Right ventricle myocardium superior (tissue), 1 donor: ENCODE measurements at places on chromosomes 16 and 17. TPM values are rescaled to one million over a fixed set of nuclear protein-coding genes. Genes with fewer than 3 reads are reported as not detected.

DNA sequence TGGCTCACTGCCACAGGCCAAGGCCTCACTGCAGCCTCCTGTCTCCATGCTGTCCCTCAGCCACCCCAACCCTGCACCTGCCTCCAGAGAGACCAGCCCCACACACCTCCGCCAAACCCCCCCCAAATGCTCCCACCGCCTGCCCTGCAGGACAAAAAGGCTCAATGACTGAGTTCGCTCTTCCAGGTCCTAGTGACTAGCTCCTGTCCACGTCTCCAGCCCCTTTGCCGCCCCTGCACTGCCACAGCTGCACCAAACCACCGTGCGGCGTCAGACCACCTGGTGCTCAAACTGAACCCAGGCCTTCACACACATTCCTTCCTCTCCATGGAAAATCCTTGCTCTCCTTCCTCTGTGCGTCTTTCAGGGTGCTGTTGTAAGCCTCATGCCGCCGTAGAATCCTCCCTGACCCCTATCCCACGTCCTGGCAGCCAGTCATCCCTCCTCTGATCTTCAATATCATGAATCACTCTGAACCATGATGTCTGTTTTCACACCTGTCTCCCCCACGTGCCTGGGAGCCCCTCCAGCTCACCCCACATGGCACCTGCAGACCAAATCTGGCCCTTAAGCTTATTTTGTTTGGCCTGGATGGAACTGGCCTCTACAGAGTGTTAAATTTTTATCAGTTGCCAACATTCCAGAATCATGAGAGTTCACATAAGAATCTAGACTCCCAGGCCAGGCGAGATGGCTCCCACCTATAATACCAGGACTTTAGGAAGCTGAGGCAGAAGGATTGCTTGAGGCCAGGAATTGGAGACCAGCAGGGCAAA, 4.3 kb upstream of the GSG1L start:
- no peak for DNase-seq

DNA sequence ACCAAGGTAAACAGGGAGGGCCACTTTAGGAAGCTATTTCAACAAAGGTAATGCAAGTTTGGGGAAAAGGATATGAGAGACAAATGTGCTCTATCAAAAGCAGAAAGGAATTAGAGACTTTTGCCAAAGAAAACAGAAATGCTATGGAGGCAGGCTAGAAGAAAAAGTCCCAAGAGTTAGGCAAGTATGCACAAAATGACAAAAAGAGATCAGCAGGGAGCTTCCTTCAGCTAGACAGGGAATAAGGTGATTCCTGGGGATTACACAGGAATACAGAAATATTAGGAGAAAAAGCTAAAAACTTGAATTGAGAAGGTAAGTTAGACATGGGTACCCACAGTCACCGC, 2.4 kb downstream of the FXR2 start:
- no peak for DNase-seq

DNA sequence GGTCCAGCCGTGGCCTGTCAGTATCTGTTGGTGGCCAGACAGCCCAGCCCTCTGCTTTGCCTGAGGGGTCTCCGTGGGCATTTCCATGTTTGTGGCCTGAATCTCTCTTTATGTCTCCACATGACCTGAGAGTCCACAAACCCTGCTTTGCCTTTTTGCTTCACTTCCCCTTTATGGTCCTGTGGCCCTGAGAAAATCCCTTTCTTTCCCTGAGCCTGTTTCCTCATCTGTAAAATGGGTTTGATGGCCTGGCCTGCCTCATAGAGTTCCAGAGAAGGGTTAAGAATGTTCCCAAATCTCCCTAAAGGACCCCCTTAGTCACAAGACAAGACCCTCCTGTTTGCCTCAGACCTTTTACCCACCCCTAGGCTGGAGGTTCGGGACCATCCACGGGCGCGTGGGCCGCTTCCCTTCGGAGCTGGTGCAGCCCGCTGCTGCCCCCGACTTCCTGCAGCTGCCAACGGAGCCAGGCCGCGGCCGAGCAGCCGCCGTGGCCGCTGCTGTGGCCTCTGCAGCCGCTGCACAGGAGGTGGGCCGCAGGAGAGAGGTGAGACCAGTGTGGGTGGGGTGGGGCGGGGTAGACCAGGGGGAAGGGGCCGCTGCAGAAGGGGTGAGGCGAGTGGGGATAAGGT, 26.2 kb upstream of the ALKBH5 start:
- DNase-seq, result no peak

DNA sequence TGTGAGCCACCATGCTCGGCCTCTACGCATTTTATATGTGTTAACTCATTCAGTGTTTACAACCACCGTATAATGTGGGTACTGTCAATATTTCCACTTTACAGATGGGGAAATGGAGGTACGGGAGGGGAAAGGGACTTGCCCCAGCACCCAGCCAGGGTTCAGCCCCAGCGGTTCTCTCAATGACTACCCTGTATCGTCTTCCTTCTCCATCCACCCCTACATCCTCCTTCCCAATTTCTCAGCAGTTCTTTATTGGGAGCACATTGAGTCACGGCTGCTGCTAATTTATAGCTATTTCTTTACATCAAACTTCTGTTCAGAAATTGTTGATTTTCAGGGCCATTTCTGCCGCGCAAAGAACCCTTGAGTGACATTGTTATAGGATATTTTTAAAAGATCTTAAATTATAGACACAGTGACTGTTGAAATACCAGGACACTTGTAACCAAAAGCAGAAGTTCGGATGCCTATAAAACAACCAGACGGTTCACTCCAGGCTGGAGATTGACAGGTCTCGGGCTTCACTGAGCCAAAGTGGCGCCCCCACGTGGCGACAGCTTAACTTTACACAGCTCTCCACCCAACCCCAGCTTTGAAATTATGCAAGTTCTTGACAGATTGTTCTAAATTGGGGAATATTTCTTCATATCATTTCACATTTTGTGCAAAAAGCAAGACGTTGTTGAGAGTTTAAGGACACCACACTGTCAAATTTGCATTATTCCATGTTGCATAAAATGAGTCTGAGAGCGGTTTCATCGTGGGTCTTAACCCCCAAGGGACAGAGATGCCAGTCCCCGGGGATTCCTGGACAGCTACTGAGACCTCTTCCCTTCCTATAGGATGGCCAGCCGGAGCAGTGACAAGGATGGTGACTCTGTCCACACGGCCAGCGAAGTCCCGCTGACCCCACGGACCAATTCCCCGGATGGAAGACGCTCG, 11.8 kb downstream of the SYT17 start:
- peak; percentile 79 for DNase-seq

GRCh38 chr17:71380535-71380934, 740.3 kb upstream of the SOX9 start:
- DNase-seq, result no peak

- DNase-seq, result no peak
Measured at GRCh38 chr16:20938426-20938825, 37.9 kb downstream of the LYRM1 start.

DNA sequence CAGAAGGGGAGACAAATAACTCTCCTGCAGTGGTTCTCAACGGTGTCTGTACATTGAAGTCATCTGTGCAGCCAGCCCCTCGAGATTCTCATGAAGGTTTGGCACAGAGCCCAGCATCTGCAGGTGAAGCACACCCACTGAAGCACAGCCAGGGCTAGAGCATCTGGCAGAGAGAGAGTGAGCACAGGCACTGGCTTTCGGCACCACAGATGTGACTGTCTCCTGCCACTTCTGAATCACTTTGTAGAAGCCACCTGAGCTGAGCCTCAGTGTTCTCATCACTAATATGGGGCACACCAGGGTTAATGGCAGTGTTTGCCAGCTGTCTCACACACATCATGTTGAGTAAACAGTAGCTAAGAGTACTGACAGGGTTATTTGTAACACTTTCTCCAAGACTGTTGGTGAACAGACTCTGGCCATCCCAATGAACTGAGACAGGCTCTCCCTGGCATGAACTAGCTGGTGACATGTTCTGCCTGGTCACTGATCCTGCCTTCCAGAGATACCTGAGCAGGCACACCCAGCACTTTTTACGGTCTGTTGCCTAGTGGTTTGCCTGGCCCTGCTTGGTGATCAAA, 10.9 kb downstream of the HSPB9 start:
- DNase-seq, result no peak

GRCh38 chr16:23274968-23275367, 27.1 kb upstream of the SCNN1B start:
- DNase-seq, result no peak

GRCh38 chr17:8225813-8226535, 15.6 kb upstream of the AURKB start:
- no peak for DNase-seq

DNA sequence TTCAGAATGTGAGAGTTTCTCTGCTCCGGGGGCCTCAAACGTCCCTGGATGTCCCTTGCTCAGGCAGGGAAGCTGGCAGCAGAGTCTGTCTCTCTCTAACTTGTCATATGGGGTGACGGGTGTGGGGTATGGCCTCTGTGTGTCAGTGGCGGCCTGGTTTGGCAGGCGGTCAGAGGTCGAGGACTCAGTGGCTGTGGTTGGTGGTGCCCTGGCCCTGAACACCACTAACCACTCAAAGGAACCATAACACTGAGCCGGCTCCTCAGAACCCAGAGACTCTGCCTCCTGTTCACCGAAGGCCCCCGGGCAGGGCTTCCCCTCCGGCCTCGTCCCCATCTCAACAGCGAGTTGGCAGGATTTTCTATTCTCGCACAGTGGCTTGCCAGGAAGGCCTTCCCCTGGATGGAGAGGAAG, 677 bp downstream of the P2RX1 start:
- no peak for DNase-seq

GRCh38 chr16:82631701-82632685, 5.2 kb downstream of the CDH13 start:
- no peak for DNase-seq

- DNase-seq, result no peak
Measured at GRCh38 chr17:74413491-74413890, 18.4 kb upstream of the GPRC5C start.

DNA sequence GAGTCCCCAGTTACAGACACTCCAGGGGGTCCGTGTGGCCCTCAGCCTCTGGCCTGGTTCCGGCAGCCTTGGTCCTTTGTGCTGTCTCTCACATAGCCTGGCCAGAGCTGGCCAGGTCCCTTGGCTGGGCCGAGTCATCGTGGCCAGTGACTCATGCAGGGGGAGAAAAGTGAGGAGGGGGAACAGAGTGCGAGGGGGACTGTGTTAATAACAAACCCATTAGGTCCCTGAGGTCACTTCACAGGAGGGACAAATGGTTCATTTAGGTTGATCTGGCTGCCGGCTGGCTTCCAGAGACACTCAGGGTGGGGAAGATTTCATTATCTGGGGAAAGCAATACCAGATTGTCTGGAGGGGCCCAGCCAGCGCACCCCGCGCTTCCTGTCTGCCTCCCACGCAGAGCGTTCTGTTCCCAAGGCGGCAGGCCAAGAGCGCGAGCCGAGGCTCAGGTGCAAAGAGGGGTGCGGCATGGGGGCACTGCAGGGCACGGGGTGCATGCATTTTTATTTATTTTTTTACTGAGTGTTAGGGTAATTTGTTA, 223.1 kb downstream of the SEC14L1 start:
- DNase-seq, result peak; percentile 64

- DNase-seq, result no peak
Measured at GRCh38 chr17:59649886-59650285, 30.2 kb downstream of the CLTC start.

GRCh38 chr17:39227364-39227919, 1.7 kb upstream of the STAC2 start:
- no peak for DNase-seq

GRCh38 chr17:50590946-50591737, 30.6 kb downstream of the CACNA1G start:
- no peak for DNase-seq

GRCh38 chr16:55390630-55391237, 66.7 kb downstream of the IRX6 start:
- DNase-seq, result no peak

- no peak for DNase-seq
Measured at GRCh38 chr17:65674246-65675045, 113.0 kb upstream of the AXIN2 start.

DNA sequence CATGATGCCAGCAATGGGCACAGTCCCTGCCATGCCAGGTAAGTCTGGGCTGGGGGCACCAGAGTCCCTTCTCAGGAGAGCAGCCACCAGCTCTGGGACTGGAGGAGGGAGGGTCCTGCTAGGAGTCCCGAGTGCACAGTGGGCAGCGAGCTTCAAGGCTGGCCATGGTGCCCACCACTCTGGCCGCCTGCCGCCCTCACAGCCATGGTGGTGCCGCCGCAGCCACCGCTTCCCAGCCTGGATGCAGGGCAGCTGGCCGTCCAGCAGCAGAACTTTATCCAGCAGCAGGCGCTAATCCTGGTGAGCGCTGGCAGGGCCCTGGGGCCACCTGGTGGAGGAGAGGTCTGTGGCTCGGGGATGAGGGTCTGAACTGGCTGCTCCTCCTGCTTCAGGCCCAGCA, 17.9 kb upstream of the SMIM5 start:
- no peak for DNase-seq

GRCh38 chr17:15023589-15024336, 241.4 kb downstream of the PMP22 start:
- no peak for DNase-seq

- DNase-seq, result no peak
Measured at GRCh38 chr17:5468075-5468473, 708 bp downstream of the DHX33 start.

- DNase-seq, result no peak
Measured at GRCh38 chr17:4648741-4649140, 7.3 kb upstream of the ALOX15 start.

- DNase-seq, result no peak
Measured at GRCh38 chr16:53291757-53292392, 142.4 kb upstream of the RBL2 start.

- DNase-seq, result no peak
Measured at GRCh38 chr17:49985310-49985990, 9.6 kb downstream of the DLX3 start.

DNA sequence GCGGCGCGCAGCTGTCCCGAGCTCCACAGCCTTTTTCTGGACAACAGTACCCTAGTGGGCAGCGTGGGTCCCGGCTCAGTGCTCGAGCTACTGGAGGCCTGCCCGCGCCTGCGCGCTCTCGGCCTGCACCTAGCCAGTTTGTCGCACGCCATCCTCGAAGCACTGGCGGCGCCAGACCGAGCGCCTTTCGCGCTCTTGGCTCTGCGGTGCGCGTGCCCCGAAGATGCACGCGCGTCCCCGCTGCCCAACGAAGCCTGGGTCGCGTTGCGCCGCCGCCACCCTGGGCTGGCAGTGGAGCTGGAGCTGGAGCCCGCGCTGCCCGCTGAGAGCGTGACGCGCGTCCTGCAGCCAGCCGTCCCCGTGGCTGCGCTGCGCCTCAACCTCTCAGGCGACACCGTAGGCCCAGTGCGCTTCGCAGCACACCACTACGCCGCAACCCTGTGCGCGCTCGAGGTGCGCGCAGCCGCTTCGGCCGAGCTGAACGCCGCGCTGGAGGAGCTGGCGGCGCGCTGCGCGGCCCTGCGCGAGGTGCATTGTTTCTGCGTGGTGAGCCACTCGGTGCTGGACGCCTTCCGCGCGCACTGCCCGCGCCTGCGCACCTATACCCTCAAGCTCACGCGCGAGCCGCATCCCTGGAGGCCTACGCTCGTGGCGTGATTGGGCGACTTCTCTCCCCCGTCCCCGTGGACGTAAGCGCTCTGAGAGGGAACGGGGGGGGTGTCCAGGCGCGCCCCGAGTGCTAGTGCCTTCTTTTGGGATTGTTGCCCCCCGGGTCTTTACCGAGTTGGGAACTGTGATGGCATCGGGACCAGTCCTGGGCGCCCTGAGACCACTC, 1.2 kb upstream of the HSF4 start:
- DNase-seq, result peak; percentile 84

- DNase-seq, result no peak
Measured at GRCh38 chr16:55660828-55661227, 5.0 kb downstream of the SLC6A2 start.

RRAD gene
- total RNA-seq, result 95.4 TPM

KRTAP3-2 gene
- total RNA-seq, result not detected

NFAT5 gene
- 13.9 TPM for total RNA-seq

AATK gene
- total RNA-seq, result 5.3 TPM

CCDC40 gene
- total RNA-seq, result 4.5 TPM

TNK1 gene
- total RNA-seq, result 2.1 TPM

FN3K gene
- 80.2 TPM for total RNA-seq

TBC1D3G gene
- not detected for total RNA-seq

NDRG4 gene
- 290 TPM for total RNA-seq

GPR179 gene
- 0.16 TPM for total RNA-seq
